Activated naive CD4-positive, alpha-beta T cell (primary cell): ENCODE measurements at places on chromosomes 11 and 22.

DNA sequence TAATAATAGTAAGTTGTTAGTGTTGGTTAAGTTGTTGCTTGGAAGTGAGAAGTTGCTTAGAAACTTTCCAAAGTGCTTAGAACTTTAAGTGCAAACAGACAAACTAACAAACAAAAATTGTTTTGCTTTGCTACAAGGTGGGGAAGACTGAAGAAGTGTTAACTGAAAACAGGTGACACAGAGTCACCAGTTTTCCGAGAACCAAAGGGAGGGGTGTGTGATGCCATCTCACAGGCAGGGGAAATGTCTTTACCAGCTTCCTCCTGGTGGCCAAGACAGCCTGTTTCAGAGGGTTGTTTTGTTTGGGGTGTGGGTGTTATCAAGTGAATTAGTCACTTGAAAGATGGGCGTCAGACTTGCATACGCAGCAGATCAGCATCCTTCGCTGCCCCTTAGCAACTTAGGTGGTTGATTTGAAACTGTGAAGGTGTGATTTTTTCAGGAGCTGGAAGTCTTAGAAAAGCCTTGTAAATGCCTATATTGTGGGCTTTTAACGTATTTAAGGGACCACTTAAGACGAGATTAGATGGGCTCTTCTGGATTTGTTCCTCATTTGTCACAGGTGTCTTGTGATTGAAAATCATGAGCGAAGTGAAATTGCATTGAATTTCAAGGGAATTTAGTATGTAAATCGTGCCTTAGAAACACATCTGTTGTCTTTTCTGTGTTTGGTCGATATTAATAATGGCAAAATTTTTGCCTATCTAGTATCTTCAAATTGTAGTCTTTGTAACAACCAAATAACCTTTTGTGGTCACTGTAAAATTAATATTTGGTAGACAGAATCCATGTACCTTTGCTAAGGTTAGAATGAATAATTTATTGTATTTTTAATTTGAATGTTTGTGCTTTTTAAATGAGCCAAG is 2.7 kb downstream of the NEAT1 start:
- DNase-seq, result no peak

DNA sequence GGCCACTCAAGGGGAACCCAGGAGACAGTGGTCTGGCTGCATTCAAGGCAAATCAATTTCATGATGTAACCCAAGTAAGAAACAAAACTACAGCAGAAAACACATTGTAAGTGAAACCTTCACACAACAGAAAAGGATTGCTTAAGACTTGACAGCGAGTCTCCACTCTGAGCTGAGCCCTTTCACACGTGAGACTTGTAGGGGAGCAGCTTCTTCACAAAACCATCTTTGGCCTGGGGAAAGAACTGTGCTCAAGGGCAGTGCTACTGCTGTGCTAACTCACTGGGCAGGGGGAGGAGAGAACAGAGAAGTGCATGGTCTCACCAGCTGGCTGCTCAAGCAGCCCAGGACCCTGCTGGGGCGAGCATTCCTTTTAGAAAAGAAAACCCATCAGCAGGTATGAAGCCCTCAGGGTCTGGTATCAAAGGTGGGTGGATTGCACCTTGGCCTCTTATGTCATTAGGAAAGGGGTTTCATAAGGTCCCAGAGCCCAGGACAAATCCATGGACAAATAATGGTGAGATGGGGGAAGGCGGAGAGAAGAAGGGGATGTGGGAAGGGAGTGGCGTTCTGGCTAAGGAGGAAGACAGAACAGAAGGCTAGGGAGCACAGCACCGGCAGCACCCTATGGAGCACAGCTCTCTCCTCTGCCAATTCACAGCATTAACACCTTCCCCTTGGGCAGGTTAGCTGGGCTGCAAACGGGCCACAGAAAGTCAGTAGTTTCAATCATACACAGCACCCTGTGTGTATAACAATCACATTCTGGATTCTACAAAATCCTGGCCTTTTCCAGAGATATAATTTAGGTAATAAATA is 20.6 kb upstream of the RAPSN start:
- no peak for DNase-seq

DNA sequence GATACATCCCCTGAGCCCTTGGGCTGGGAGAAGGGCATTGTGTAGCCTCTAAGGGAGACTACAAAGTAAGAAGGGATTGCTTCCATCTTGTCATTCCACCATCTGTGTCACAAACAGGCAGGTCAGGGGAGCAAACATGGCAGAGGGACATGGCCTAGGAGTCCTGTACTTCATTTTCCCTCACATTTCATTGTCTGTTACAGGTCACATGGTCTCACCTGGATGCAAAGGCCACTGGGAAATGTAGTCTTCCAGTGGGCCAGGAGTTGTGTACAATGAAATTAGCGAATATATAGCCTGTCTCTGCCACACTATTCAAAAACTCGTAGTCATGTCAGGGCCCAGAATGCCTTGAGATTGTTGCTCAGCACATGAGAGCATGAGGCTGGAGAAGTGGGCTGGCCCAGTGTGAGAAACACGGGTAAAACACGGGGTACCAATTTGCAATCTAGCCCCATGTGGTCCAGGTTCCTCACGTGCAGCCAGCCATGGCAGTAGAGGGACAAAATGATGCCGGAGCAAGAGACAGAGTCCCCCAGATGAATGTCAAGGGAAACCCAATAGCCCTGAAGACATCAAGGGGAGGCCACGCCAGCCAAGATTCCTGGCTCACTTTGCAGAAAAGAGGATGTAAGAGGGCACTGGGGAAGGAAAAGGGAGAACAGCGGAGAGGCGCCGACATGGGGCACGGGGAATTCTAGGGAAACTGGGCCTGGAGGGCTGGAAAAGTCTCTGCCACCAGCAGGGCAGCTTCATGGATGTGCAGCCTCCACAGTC is 47.7 kb upstream of the EMID1 start:
- DNase-seq, result no peak

DNA sequence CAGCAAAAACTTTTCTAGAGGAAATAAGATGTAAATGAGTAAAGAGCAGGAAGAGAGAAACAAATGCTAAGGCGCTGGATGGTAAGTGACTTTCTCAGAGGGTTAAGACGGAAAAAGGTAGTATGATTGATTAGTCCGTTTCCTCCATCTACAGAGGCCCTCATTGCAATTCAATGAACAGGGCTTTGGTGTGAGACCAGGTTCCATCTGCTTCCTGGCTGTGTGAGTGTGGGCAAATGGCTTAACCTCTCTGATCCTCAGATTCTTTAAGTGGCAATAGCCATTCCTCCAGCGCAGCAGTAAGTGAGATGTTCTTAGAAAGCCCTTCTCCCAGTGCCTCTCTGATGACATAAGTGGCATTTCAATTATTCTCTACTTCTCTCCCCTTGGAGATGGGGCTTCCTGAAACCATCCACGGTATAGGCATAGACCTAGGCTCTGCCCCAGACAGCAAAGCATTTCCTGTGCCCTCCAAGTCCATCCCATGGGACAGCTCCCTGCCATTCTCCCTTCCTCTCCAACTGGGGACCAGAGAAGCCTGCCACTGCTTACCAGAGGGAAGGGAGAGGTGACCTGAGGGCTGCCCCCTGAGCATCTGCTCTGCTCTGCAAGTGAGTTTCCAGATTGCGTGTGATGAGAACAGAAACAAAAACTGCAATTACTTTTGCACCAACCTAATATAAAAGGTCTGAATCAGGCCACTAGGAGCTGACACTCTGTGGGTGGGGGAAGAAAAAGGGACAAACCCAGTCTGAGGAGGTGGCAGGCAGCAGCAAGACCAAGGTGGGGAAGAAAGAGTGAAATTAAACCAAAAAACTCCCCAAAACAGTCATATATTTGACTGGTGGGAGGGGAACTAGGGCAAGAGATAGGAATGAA is 12.7 kb upstream of the CD44 start:
- no peak for DNase-seq

- DNase-seq, result no peak
Measured at GRCh38 chr11:37322333-37323194, 724.5 kb upstream of the RAG2 start.

DNA sequence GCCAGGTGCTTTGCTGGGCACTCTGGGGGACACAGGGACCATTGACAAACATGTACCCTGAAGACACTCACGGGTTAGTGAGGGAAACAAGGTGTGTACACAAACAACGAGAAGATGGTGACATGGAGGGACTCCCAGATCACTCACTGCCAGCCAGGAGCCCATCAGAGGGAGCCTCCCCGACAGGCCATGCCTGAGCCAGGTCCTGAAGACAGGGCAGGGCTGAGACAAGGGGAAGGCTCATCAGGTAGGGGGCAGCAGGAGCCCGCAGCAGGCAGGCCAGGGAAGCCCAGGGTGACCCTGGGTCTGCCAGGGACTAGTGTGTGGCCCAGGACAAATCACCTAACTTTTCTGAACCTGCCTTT is 127.9 kb downstream of the BUD13 start:
- DNase-seq, result no peak

- DNase-seq, result no peak
Measured at GRCh38 chr11:9952511-9953196, 288.8 kb downstream of the SWAP70 start.

DNA sequence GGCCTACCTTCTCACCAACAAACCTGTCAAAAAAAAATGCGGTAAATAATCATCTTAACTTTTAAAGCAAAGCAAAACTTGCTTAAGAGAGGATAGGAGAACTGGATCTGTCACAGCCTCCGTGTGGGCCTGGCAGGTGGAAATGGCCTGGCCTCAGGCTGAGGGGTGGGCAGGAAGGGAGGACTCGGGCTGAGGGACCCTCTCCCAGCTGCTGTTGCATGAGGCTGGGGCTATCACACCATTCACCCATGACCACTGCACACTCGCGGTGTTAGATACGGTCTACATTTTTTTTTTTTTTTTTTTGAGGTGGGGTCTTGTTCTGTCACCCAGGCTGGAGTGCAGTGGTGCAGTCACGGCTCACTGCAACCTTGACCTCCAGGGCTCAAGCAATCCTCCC is 24.5 kb downstream of the ARHGAP1 start:
- no peak for DNase-seq

GRCh38 chr11:88318017-88318416 is 19.5 kb downstream of the CTSC start:
- DNase-seq, result no peak

DNA sequence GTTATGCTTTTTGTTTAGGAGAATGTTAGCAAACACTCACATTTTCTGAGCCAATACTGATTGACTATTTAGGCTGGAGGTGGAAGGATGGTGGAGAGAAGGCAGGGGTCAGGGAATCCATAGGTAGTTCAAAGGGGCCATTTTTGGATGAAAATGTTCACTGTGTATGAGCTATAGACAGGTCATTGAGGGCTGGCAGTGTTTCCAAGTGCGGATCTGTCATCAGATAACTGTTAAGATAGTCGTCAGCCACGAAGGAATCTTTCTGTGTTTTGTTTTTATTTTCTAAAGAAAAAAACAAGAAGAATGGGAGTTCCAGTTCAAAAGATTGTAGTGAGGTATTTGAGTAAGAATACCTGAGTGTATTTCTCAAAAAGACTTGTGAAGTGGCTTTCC is 3.1 kb downstream of the KCNJ5 start:
- DNase-seq, result no peak

- DNase-seq, result no peak
Measured at GRCh38 chr11:63858628-63859550, 20.0 kb downstream of the MARK2 start.

- DNase-seq, result no peak
Measured at GRCh38 chr11:45881708-45882368, 3.6 kb upstream of the MAPK8IP1 start.

DNA sequence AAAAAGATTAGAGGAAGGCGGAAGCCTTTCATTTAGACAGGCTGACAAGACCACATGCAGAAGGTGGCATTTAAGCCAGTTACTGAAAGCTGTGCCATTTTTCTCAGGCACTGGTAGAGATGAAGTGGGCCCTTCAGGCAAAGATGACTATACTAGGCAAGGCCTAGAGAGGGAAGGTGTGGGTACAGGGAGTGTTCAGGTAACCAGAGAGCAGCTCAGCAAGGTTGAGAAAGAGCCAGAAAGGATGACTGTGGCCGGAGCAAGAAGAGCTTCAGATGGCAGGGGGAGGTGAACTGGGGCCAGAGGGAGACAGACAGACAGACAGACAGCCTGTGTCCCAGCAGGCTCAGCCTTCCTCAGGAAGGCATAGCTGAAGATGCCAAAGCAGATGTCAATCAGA is 88.1 kb upstream of the NARS2 start:
- no peak for DNase-seq

DNA sequence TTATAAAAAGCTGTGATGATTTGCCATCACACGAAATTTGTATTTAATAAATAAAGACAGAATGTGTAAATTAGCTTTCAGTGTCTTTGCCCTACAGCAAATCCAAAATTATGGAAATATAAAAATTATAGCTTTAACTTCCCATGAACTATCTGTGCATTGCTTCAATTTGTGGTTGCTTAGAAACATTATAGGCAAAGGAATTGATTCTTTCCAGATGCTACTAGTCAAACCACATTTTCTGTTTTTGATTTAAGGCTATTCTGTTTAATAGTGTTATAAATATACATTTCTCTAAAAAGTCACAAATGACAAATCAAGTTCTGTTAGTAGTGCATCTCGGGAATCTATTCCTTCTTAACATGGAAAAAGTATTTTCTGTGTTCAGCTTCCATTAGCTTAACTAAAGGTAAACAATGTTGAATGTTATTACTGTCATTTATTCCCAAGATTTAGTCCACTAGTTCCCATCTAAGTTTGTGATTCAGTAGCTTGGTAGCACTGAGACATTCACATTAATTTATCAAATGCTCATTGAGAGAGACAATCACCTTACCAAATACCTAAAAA is 1086.3 kb upstream of the CCDC90B start:
- no peak for DNase-seq

- no peak for DNase-seq
Measured at GRCh38 chr11:99682171-99682570, 661.4 kb downstream of the CNTN5 start.

DNA sequence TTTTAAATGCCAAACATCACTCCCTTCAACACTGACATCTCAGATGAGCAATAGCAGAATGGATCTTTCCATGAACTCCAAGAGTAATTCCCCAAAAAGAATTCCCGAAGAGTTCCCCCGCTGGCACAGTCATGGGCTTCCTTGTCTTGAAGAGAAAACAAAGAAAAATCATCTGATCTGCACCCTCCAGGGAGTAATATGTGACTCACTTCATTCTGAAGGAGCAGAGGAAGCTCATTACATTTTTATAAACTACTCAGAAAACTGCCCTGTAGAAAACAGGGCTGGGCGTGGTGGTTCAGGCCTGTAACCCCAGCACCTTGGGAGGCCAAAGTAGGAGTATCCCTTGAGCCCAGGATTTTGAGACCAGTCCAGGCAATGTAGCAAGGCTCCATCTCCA is 35.7 kb downstream of the CELSR1 start:
- no peak for DNase-seq

DNA sequence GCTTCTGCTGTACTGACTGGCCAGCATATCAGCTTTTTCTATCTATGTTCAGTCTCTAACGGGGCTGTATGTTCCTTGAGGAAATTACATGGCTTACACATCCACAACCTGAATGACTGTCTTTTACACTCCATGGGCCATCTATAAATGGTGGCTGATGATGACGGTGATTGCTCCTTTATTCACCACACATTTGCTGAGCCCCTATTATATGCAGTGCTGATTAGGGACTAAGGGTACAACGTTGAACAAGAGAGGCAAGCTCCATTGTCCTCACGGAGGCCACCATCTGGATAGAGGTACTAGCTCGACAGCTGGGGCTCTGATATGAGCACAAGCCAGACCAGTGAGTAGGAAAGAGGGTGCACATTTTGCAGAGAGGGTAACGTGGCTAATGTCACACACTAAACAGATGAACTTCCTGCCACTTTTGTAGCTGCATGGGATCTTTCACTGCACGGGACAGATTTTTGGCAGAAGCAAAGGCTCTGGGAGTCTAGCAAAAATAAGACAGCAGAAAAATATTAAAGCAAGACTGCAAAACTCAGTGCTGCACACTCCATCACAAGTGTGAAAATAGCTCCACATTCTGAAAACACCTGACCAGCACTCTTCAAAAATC is 30.6 kb downstream of the DRD2 start:
- DNase-seq, result no peak
